Activated CD4-positive, alpha-beta memory T cell treated with anti-CD3 and anti-CD28 coated beads, Interleukin-2, amount 10 ng/mL, durations not matched to agents 7 days and 5 days (primary cell): ENCODE measurements at places on chromosomes 1 and 21.

DNA sequence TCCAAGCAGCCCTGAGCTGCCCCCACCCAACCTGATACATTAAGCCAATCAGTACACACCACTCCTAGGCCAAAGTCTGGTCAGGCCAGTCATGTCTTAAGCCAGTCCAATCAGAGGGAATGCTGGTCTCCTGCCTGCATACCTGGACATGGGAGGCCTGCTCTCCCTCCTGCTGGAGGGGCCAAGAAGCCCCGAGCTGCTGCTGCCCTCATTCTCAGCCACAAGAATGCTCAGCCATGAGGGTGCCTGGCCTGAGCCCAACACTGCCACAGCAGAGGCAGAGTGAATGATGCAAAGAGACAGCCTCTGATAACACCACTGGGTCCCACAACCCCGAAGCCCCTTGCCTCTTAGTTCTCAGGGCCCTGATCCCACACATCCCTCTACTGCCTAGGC is 23.0 kb downstream of the CHD5 start:
- DNase-seq = no peak

- no peak for DNase-seq
These were observed 197.5 kb upstream of the L1TD1 start for GRCh38 chr1:61997123-61997522.

DNA sequence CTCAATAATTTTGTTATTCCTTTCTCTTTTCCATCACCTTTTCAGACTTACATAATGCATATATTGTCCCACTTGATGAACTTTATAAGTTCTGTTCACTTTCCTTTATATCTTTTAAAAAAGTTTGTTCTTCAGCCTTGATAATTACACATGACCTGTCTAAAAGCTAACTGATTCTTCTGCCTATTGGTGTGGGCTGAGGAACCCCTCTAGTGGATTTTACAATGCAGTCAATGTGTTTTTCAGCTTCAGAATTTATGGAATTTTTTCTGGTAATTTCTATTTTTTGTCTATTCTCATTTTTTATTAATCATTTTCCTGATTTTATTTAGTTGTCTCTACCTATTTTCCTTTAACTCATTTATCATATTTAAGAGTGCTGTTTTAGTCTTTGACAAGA is 7.5 kb downstream of the MNDA start:
- no peak for DNase-seq

DNA sequence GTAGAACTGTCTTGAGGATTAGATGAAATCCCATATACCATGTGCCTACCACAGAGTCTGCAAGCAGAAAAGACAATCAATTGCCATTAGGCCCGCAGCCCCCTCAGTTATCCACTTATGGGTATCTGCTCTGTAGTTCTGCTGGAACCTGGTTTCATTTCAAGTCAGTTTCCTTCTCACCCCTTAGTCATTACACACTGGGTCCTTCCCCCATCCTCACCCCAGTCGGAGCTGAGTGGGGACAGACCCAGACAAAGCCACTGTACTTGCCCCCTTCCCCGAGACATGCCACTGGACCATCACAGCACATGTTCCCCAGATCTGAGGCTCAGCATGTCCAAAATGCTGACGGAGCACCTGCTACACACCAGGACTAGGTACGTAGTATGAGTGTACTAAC is 21.2 kb downstream of the PGLYRP3 start:
- no peak for DNase-seq

- DNase-seq = no peak
These were observed 14.9 kb downstream of the NTPCR start for GRCh38 chr1:232965124-232965911.

DNA sequence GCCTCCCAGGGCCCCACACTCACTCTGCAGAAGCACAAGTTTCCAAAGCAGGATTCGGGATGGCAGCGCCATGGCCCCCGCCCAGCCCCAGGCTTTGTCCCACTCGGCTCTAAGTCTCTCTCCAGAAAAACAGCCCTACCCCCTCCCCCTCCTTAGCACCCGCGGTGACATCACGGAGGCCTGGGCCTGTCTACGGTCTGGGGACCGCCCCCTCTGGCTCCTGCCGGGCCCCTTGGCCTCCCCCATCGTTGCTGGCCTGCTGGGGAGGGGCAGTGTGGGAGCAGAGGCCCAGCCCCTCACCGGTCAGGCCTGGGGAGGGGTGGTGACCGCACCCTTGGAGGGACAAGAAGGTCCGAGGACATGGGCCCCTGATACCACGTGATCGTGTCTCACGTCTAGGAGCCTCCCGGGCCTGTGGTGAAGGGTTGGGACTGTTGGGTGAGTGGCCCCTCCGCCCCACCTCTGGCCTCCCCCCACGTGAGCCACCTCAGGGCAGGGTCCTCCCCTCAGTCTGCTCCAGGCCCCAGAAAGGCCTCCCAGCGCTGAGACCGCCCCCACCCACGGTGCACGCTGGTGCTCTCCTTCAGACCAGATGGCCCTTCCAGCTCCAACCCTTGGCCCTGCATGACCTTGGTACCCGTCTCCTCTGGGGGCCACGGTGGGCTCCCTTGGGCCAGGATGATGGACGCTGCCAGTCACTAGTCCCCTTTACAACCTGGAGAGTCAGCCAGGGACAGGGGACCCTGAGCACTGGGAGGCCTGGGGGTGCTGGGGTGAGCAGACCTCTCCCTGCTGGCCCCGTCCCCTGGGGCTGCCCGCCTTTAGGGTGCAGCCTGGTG is at the start of gene MXRA8:
MXRA8 (minus strand) TSS at position 123 of the 839 bp plus-strand sequence; CDS start at position 72, 51 bp downstream.
- no peak for DNase-seq

DNA sequence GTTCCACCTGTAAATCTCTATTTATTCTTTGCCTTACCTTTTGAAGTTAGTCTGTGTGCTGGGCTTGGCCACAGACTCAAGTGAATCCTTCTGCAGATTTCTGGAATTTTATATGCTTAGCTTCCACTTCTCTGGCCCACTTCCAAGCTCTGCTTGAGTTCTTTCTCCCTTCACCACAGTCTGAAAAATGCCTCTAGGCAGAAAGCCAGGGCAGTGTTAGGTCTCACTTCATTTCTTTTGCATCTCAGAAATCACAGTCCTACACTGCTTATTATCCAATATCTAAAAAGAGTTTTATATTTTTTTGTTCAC is 48.9 kb downstream of the INKA2 start:
- no peak for DNase-seq

- DNase-seq = no peak
These were observed 784.5 kb downstream of the BRINP3 start for GRCh38 chr1:189693140-189693539.

DNA sequence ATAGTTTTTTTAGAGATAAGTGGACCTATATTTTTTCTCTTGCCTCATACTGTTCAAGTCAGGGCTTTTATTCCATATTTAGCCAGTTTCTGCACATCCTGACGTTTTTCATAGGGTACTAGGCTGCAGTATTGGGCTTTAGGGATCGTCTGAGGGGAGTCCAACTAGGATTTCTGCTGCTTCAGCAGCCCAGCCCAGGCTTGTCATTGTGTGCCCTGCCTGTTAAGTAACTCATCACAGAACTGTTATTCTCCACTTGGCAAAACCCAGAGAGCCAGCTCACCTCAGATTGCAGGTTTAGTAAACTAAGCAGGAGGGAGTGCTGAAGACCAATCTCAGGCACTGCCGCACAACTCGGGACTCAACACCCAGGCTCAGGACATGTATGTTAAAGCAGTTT is 2.8 kb downstream of the GALNT2 start:
- no peak for DNase-seq

- DNase-seq = no peak
These were observed 95.5 kb upstream of the RALGPS2 start for GRCh38 chr1:178629252-178630154.

GRCh38 chr21:30577766-30578165 is 12.4 kb downstream of the KRTAP22-2 start:
- no peak for DNase-seq

- DNase-seq = no peak
These were observed 91.1 kb downstream of the NIBAN1 start for GRCh38 chr1:184882957-184883815.

DNA sequence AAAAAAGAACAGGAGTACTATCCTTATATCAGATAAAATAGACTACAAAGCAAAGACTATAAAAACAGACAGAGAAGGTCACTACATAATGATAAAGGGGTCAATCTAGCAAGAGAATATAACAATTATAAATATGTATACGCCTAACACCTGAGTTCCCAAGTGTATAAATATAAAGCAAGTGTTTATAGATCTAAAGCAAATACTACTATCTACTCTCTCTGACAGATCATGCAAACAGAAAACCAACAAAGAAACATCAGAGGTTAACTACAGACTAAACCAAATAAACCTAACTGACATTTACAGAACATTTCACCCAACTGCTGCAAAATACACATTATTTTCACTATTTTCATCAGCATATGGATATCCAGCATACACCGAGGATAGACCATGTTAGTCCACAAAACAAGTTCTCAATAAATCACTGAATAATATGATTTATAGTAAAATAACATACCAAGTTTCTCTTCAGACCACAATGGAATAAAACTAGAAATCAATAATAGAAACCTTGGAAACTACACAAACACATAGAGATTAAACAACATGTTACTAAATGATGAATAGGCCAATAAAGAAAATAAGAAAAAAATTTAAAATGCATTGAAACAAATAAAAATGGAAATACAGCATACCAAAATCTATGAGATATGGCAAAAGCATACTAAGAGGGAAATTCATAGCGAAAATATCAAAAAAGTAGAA is 22.7 kb downstream of the UCHL5 start:
- no peak for DNase-seq

DNA sequence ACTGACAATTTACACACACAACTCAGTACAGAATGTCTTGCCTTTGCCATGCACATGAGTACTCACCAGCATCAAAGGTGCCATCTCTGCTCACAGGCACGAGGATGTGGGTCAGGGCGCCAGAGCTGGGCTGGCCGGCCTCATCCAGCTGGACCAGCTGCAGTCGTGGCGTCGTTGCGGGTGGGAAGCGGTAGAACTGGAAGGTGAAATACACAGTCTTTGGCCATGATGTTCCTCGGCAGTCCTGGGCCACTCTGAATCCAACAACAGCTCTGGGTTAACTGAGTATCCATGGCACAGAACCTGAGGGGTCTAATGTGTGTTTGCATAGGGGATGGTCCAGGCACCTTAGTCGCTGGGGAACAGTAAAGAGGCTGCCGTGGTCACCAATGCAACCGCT is 87.7 kb downstream of the NPHP4 start:
- DNase-seq = no peak

- DNase-seq = no peak
These were observed 107.6 kb downstream of the ETS2 start for GRCh38 chr21:38913120-38913892.

DNA sequence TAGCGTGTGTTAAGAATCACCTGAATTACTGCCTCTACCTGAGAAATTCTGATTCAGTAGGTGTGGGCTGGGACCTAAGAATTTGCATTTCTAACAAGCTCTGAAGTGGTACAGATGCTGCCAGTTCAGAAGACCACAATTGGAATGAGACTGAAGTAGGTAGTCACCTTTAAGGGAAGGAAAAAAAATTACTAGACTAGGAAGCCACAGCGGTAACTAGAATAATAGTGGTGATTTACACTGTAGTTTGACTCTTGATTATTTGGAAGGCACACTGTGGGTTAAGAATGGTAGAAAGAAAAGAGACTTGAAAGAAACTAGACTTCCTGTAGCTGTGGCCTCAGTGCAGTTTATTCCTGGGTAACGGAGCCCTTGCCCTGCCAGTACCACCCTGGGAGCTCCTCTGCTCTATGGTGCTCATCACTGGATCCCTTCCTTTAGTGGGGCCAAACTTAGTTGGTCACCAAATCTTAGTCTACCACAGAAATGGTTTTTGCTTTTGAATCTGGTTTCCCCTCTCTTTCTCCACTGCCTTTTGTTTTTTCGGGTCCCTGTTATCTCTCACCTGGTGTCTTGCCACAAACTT is 43.6 kb downstream of the ARID1A start:
- no peak for DNase-seq

DNA sequence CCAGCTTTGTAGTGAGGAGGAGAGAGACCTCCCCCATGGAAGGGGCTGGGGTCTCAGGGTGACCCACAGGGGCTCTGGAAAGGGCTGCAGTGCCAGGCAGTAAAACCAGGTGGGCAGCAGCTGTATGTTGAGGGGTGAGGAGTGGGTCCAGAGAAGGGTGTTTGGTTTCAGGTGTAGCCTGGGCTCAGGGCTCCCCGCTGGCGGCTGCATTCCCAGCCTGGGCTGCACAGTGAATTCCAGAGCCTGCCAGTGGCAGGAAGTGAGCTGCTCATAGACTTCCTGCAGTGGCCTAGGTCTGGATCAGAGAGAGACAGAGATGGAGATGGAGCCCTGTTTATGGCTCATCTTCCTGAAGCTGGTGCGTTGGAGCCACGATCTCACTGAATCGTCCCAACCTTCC is 356.4 kb downstream of the PTPRU start:
- DNase-seq = no peak

DNA sequence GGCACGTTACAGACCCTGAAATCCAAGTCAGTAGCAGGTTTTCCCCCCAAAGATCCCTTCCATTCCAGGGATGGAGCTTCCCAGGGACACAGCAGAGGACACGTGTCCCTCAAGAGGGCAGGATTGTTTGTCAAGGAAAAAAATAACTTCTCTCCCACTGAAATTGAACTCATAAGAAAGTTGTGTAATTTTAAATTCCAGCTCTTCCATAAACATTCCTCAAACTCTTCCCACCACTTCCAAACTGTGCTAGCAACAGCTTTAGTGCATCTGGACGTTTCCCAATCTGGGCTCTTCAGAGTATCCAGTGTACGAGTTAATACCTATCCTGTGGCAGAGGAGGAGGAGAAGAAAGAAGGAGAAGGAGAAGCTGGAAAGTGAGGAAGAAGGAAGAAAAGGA is 79.6 kb downstream of the PSMG1 start:
- DNase-seq = no peak

DNA sequence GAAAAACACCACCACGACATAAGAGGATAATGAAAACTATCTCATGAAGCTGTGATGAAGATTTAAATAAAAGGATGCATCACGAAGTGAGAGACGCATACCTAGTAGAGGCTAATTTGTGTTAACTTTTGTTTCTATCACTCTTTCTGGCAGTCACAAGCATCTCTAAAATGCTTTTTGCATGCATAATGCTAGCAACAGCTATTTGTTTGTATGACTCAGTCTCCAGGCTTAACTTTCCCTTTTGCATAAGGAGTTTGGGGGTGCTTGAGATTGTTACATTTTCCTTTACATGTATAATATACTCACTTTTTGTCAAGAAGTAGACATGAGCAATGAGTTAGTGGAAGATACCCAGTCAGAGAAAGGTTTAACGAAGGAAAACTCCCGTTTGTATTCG is 385.4 kb downstream of the DISC1 start:
- no peak for DNase-seq

DNA sequence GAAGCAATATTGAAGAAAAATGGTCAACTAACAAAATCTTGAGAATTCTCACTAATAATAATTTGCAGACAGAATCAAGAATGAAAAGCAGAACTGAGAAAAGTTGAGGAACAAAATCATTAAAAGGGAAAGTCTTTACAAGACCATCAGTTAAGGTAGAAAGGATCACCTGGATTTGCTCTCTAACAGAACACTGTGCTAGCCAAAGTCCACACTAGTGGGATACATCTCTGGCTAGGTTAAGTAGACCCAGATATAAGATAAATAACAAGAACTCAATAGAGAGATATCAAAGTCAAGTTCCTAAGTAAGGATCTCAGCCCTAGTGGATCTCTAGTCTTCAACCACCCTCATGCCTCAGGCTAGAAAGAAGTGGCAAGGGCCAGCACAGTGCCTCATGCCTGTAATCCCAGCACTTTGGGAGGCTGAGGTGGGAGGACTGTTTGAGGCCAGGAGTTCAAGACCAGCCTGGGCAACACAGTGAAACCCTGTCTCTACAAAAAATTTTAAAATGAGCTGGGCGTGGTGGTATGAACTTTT is 19.6 kb downstream of the IPP start:
- DNase-seq = no peak

GRCh38 chr1:95247607-95248006 is 13.6 kb downstream of the RWDD3 start:
- no peak for DNase-seq

GRCh38 chr1:59013276-59013927 is 229.6 kb upstream of the JUN start:
- DNase-seq = no peak
